ENCODE measurements at places on chromosomes 4 and X.

DNA sequence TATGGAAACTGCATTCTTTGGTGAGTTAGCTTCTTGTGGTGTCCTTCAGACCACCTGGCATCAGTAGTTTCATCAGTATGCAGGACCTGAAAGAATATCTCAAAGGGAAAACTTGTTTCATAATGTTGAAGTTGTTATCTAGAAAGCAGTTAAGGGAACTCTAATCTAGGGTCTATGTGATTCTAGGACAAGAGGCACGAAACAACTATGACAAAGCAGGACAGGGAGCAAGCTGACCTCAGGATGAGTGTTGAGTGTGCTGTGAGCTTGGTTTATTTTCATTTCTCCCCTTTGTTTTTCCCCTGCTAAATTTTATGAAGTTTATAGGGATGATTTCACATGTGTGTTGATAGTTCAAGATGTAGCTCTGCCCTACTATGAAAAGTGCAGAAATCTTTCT, 65.7 kb downstream of the MXRA5 start:
- DNase-seq = no peak

DNA sequence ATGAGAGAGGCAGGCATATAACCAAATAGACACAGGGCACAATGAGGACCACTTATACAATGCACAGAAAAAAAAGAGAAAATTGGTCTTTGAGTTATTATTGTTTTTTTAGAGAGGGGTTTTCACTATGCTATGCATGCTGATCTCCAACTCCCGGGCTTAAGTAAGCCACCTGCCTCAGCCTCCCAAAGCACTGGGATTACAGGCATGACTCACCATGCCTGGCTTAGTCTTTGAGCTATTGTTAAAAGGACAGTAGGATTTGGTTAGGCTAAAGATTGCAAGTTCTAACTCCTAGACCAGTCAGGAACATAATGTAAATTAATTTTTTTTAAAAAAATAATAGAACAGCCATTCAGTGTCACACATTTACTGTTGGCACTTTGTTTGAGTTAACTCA, 340.1 kb downstream of the GPAT3 start:
- no peak for DNase-seq

GRCh38 chrX:120761810-120762209, 113.9 kb downstream of the CT47B1 start:
- no peak for DNase-seq

DNA sequence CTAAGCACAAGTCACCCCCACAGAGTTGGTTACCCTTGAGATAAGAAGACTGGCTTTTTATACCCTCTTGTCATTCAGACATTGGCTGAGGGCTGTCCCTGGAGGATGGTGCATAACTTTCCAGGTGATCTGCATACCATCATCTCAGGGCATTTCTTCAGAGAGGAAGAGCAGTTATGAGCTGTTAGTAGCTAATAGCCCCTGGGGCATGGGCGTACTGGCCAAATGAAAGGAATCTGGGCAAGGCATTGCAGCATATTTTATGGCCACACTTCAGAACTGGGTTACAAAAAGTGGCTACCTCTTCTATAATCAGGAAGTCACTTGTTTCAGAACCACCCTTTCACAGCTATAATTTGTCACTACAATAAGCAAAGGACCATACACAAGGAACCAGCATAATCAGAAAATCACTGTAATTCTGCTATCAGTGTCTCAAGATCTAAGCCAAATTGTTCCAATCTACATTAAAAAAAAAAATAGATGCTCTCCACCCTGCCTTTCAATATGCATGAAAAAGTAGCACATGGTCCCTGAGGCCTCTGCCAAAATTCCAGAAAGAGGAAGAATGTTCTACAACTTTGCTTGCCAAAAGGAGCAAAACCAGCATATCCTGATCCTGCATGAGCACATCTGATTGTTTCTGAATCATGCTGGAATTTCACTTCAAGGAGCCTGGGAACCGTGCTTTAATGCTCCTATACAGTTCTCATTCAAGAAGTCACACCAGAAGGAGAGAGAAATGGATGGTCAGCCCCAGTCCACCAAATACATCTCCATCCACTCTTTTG, 92.0 kb downstream of the TMEM144 start:
- DNase-seq = no peak

DNA sequence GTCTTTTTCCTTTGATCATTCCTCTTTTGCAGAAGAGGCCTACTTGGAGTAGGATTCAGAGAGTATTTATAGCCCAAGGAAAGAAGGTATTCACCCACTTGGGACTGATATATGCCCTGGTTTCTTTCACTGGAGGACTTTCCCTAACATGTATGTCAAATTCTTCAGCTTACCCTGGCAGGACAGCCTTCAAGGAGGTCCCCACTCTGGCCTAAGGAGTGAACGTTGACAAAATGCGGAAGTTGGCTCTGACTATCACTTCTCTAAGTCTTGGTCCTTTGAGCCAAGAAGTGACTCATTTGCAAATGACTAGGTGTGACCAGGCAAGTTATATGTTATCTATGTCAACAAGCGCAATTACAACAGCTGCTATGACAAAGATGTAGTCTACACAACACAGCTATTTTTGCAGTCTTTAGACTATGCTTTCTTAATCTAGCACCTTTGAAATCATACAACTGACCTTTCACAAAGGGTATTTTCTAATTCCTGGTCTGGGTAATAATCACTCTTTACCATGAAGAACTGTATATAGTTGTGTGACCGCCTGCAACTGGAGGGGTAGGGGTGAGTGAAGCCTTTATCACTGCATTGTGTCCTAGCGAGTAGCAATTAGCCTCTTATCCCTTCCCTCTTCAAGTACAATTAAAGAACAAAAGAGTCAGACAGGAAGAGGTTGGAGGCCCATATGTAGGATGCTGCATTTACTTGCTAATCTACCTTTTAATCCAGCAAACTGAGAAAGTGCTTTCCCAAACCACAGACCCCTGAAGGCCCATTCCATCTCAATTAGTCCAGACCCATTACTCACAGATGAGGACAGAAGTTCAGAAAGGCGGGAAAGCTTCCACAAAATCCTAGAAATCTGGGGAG, 50.1 kb downstream of the RASGEF1B start:
- no peak for DNase-seq

GRCh38 chrX:87636533-87636932, 118.9 kb downstream of the KLHL4 start:
- no peak for DNase-seq

DNA sequence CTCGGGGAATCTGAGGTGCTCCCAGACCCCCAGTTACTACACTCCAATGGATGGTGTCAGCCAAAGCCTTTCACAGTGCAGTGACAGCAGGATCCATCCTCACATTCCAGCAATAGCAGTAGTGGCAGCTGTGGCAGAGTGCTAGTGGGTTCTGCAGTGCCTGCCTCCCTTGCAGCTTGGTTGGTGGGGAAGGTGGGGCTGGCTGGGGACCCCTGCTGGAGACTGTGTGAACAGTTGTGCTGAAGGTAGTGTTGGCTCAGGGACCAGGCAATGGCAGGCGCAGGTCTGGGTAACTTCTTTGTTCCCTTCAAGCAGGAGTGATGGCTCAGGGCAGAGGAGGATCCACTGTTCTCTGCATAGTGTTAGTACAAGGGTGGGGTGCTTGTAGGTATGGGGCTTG, 343.7 kb upstream of the TRAM1L1 start:
- no peak for DNase-seq

- DNase-seq = no peak
These were observed 620 bp downstream of the ITM2A start for GRCh38 chrX:79366556-79366872.

- no peak for DNase-seq
These were observed 694.8 kb upstream of the INTU start for GRCh38 chr4:126937846-126938422.

DNA sequence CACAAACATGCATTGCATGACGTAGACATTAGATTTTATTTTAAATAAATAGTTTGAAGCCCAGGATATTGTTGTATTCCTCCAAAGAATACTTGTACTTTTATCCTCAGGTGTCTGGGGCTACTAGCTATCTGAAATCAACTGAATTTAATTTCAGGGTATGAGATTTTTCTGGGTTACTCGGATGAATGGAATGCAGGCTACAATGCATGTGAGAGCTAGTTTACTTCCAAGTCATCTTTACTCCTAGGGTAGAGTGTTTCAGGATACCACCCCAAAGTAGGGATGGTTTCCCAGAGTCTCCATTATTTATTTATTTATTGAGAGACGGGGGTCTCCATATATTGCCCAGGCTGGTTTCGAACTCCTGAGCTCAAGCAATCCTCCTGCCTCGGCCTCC, 66.4 kb downstream of the HPRT1 start:
- DNase-seq = no peak

GRCh38 chr4:151691639-151692442, 69.0 kb downstream of the GATB start:
- no peak for DNase-seq

DNA sequence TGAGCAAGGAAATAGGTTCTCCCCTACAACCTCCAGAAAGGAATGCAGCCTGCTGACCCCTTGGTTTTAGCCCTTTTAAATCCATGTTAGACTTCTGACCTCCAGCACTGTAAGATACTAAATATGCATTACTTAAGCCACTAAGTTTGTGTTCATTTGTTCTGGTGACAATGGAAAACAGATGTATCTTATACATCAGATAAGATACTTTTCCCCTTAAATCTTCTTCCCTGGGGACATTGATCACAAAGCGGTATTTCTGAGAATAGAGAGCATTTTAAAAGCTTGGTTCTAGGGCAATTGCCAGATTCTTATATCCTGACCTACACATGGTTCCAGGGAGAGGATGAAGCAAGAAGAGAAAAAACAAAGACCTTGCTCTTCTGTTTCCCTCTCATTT, 6.5 kb upstream of the TMEM184C start:
- no peak for DNase-seq

DNA sequence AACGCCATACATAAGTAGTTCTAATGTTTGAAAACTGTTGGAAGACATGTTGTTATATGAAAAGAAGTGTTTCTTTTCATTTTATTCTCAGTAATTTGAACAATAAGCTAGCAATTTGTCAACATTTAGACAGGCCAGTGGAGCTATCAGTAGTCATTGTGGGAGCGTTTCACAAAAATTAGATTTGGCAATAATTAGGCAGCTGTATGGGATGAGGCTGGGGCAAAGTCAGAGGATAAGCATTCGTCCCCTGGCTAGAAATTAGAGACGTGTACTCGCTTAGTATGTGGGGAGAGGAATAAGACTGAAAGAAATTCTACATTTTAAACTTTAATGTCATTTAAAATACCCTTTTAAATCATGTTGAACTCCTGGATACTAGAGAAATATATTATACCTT, 70.6 kb downstream of the TMEM144 start:
- no peak for DNase-seq

DNA sequence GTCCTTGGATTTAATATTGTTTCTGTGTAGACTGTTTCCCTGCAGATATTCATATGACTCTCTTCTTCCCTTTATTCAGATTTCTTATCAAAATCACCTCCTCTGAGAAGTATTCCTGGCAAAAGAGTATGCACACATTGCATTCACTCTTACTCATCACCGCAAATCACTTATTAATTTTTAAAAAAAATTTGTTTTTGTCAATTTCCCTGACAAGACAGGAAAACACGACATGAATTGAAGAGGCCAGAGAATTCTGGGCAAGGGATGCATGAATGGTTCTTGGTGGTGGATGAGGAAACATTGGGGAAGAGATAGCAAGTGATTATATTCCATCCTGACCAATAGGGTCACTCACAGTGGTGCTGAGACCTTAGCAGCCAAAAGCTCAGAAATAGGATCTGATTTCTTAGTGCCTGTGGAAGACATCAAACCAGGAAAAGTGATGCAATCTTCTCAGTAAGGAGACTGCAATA, 522.5 kb upstream of the AGA start:
- no peak for DNase-seq

- no peak for DNase-seq
These were observed 92.3 kb downstream of the REPS2 start for GRCh38 chrX:17038681-17039161.

DNA sequence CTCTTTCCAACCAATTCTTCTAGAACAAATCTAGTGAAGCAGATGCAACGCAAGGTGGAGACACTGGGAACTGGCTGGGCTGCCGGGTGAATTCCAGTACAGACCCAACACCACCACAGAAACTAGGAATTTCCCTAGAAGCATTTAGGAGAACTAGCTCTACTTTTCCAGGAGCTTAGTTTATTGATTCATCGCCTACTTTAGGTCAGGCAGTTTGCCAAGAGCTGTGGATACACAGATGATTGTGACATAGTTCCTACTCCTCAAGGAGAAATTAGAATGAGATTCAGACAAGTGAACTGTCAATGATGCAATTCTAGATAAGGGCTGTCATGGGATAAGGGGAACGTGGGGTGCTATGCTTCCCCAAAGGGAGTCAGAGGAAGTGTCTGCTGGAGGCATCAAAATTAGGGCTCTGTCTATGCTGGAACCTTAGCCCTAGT, 350.0 kb downstream of the CAMK2D start:
- DNase-seq = no peak

DNA sequence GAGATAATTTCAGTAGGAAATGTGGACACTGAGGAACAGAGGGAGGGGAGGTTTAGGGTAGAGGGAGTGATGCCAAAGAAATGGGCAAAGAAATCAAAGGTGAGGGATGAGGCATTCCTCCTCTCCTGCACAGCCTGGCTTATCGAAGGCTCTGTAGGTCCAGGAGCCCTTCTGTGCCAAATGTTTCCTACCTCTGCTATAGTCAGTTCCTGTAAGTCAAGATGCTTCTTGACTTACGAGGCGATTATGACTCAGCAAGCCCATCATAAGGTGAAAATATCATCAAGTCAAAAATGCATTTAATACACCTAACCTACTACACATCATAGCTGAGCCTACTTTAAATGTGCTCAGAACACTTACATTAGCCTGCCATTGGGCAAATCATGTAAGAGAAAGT, 60.0 kb upstream of the ARHGAP24 start:
- DNase-seq = no peak

DNA sequence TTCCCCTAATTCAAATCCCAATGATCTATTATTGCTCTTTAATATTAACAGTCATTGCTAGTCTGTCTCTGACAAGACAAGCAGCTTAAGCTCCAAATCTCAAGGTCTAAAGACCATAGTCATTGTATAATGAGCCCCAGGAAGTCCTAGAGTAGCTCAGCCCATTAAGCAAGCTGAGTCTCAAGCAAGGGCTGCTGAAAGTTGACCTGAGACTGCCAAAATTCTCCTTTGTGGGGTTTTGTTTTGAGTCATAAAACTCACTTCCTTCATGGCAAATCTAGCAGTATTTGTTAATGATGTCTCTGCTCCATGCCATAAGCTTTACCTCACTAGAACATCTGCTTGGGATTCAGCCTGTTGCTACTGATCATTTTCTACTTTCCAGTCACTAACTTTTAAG, 313.2 kb downstream of the ANTXR2 start:
- no peak for DNase-seq

DNA sequence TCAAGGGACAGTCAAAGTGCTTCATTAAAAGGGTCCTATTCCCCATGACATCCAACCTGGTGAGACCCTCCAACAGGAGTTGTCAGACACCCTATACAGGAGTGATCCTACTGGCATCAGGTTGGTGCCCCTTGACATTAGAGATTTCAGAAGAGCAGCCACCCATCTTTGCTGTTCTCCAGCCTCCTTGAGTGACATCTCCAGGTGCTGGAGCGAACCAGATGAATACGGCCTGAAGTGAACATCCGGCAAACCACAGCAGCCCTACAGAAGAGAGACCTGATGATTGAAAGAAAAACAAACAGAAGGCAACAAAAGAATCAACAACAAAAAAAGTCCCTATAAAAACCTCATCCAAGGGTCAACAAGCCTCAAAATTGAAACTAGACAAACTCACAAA, 146.1 kb upstream of the PBDC1 start:
- DNase-seq = no peak

Measured in NCI-H1048 (cell line).